Karpas-422 (cell line): ENCODE measurements at places on chromosomes 3 and 15.

- no peak overlapping the region for H3K27ac ChIP-seq
- peaks cover 13% of the 10 kb centered on the region for H3K4me1 ChIP-seq
- no peaks in the 10 kb centered on the region for H3K27me3 ChIP-seq
- DNase-seq, result no peak
These were observed 5.6 kb upstream of the NCEH1 start for GRCh38 chr3:172716476-172716875.

DNA sequence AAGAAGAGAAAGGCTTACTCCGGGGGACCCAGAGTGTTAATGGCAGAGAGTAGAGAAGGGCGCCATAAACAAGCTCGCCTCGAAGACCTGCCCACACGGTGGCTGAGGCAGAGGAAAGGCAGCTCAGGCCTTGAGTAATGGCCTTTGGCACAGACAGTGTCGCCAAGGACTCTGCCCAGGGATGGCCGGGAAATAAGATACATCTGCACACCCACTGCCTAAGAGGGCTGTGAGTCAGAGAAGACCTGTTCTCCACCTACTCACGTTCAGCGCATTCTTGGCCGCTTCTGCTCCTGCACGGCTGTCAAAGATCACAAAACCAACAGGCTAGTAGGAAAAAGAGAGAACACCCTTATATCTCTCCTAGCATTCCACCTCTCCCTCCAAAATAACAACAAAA, 26.2 kb downstream of the RBPMS2 start:
- no peaks in the 10 kb centered on the region for H3K27me3 ChIP-seq
- H3K27ac ChIP-seq, result no peak overlapping the region
- H3K4me3 ChIP-seq, result no peak overlapping the region
- H3K4me1 ChIP-seq, result peaks cover 20% of the 10 kb centered on the region

DNA sequence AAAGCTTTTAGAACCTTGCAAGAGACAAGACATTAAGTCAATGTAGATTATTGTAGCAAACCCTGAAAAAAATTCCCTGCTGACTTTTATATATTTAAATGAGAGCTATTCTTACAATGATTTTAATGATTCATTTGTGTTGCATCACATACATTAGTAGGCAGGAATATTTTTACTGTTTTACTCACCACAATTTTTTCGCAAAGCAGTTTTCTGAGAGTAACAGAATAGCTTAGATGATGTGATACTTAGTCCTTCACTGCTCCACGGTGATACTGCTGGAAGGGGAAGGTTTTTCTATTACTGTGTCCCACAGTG, 43.9 kb upstream of the CLRN1 start:
- H3K36me3 ChIP-seq, result no peaks in the 10 kb centered on the region
- H3K27ac ChIP-seq, result no peak overlapping the region
- H3K4me1 ChIP-seq, result no peaks in the 10 kb centered on the region
- no peak for DNase-seq

GRCh38 chr3:159899166-159899565, 89.5 kb upstream of the IL12A start:
- peaks cover 22% of the 10 kb centered on the region for H3K4me1 ChIP-seq
- no peak overlapping the region for H3K4me3 ChIP-seq
- DNase-seq, result no peak
- no peaks in the 10 kb centered on the region; the same call in 1 of the 2 replicates for H3K27me3 ChIP-seq
- no peaks in the 10 kb centered on the region for H3K36me3 ChIP-seq

- no peak for DNase-seq
- H3K27ac ChIP-seq, result no peak overlapping the region
- no peaks in the 10 kb centered on the region for H3K27me3 ChIP-seq
- H3K4me1 ChIP-seq, result no peaks in the 10 kb centered on the region
- H3K4me3 ChIP-seq, result no peak overlapping the region
These were observed 78.2 kb downstream of the SNRK start for GRCh38 chr3:43364494-43364893.

DNA sequence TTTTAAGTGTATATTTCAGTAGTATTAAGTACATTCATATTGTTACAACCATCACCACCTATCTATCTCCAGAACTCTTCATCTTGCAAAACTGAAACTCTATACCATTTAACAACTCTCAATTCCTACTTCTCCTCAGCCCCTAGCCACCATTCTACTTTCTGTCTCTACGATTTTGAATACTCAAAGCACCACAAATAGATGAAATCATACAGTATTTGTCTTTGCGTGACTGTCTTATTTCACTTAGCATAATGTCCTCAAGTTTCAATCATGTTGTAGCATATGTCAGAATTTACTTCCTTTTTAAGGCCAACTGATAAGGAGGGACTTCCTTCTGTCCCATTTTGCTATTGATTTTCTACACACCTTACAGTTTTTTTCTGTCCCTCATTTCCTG, 593.3 kb downstream of the FHIT start:
- DNase-seq, result no peak
- no peak overlapping the region for H3K27ac ChIP-seq
- H3K36me3 ChIP-seq, result no peaks in the 10 kb centered on the region
- no peaks in the 10 kb centered on the region for H3K27me3 ChIP-seq

DNA sequence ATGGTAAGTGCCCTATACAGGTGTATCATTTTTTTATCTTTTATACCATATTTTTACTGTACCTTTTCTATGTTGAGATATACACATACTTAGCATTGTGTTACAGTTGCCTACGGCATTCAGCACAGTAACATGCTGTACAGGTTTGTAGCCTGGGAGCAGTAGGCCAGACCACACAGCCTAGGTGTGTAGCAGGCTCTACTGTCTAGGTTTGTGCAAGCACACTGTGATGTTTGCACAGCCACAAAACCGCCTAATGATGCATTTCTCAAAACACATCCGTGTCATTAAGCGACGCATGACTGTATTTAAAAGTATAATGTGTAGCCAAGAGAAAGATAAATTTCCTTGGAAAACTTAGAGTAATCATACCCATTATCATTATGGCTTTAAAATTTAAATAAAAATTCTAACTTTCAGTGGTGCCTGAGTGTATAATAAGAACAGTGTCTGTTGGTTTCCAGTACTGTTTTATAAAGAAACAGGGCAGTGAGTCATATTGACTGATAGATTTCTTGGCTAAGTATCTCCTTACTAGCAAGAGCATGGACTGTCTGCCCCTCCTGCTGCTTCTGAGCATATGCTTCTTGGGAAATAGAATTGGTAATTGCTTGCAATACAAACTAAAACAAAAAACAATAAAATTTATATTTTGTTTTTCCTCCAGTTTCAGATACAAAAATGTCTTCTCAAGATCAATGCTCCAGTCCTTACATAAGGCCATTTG, 18.3 kb downstream of the CALML4 start:
- H3K36me3 ChIP-seq, result peaks cover 53% of the 10 kb centered on the region
- no peaks in the 10 kb centered on the region for H3K27me3 ChIP-seq
- H3K27ac ChIP-seq, result no peak overlapping the region; the same call in 1 of the 2 replicates
